Anterior cingulate cortex (tissue), 58 donors: ENCODE measurements at places on chromosomes 1 and 21.

- peak; percentile 57 for DNase-seq
Observed at GRCh38 chr1:116168277-116169032, 57.3 kb downstream of the MAB21L3 start.

- DNase-seq = no peak
Observed at GRCh38 chr21:41500931-41501381, 7.0 kb downstream of the TMPRSS2 start.

DNA sequence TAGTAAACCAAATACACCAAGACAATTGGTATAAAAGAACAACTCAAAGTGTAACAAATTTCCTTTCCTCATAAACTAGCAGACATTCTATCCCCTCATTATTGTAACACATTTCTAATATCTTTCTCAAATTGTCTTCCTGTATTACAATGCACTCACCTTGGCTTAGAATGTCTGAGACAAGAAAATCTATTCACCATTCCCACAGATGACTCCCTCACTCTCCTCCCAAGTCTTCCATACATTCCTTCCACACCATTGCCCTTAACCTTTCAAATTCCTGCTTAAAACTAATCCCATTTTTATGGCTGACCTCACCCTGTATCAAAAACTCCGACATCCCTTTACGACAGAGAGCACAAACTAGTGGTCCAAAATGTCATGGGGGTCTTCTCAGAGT lies 56.0 kb downstream of the LTN1 start:
- no peak for DNase-seq

DNA sequence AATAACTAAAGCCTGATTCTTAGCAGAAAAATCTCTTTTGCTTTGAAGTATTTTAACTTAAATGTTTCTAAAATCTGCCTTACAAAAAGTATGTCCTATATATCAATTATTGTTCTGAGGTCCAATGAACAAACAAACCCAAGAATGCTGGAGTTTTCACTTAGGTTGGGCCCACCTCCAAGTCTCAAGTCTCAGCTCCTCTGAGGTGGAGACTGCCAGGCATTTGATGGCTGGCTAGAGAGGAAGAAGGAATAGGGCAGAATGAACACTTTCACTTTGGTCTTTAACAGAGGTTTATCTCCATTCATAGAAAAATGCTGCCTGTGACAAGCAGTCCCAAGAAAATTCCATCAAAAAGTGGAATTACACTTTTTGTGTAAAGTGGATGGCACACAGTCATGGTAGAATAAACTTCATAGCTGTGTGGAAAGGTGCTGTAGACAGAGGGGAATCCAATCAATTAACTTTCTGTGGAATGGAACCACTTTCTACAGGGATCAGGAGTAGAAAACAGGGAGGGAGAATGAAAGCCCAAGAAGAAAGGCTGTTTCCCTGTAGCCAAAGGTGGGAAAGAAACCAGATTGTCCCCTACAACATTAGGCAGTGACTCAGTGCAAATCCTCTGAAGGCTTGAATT lies 349.4 kb upstream of the RUNX1 start:
- no peak for DNase-seq

- DNase-seq = no peak
Observed at GRCh38 chr1:155241841-155242264, 13.4 kb downstream of the ENTREP3 start.

- no peak for DNase-seq
Observed at GRCh38 chr1:54850069-54850730, 36.8 kb downstream of the DHCR24 start.

- DNase-seq = peak; percentile 48
Observed at GRCh38 chr1:206982216-206982615, 12.0 kb upstream of the FCAMR start.

DNA sequence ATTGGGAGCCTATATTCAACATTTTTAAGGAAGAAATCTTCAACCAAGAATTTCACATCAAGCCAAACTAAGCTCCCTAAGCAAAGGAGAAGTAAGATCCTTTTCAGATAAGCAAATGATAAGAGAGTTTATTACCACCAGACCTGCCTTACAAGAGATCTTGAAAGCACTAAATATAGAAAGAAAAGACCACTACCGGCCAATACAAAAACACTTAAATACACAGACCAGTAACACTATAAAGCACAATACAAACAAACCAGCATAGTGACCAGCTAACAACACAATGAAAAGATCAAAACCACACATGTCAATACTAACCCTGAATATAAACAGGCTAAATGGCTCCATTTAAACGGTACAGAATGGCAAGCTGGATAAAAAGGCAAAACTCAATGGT lies 165.4 kb downstream of the MRPL39 start:
- DNase-seq = no peak

DNA sequence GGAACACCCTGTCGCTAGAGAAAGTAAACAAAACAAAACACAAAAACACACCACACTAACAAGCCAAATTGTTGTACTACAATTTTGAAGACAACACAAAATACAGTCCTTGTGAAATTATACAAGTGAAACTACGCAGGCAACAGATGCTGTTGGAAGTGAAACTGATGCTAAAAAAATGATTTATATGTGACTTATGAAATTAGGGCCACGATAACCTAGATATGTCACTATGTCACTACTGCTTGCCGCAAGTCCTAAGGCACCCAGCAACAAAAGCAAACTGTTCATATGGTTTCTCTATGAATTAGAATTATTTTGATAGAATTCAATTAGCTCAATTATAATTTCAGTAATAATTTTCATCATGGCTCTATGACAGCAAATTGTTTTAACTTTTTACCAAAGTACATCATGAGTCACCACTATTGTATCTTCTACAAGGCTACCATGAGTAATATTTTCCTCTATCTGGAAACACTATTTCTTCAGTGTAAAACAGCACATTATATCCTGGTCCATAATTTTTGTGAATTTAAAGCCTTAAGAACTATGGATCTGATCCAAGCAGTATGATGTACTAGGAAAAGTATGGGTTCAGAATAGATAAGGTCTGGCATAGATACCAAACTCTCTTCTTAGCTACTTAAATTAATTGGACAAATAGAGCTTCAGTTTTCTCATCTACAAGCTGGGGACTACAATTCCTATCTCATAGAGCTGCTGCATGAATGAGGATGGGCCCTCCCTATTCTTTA lies 216.3 kb downstream of the COL11A1 start:
- no peak for DNase-seq

DNA sequence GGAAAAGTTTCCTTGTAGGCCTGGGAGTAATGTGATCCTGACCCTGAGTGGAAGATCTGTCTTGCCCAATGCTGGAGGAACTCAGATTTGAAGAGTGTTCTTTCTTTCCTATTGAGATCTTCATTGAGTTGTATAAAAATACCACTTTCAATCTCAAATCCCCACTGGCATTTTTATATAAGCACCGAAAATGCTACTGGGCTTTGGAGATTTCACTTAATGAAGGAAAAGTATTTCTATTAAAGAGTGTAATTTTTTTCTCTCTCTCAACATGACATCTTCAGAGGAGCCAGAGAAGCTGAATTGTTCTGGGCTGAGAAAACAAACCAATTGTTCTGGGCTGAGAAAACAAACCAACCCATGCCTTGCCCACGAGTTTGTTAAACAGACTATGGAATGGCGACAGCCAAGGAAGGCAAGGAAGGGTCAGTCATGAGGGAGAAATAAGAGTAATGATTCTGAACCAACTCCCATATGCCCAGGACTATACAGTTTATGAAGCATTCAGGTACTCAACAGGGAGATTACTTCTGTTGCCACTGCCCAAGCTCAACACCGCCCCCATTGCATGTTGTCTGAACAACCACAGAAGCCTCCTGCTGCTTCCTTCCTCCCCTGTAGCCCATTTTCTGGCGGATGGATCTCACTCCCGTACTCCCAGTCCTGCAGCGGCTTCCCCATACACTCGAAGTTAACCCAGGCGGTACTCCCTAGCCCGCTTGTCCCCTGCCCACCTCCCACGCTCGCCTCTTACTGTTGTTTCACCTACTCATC lies 103.2 kb downstream of the BEND5 start:
- no peak for DNase-seq

DNA sequence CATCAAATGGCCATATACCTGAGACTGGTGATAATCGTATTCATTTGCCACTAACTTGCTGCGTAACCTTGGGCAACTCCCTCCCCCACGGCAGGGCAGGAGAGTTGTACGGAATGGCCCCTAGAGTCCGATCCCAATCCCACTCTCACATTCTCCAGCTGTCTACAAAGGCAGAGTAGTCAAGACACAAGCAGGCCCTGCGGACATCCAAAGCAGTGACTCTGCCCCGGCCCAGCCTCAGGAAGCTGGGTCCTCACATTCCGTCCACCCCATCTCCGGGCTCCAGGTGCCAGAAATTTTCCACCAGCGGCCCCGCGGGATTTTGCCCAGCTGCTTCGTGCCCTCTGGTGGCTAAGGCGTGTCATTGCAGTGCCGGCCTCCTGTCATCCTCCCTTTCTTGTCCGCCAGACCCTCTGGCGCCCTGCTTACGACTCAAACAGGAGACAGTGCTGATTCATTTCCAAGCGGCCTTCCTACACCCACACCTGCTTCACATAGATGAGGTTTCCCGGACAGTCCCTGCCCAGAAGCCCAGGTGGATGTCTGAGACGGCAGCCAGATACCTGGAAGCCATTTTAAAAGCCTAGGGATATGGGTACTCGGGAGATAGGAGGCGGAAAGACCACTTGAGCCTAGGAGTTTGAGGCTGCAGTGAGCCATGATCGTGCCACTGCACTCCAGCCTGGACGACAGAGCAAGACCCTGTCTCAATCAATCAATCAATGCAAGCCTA lies 2.9 kb upstream of the S100A2 start:
- peak; percentile 74 for DNase-seq

DNA sequence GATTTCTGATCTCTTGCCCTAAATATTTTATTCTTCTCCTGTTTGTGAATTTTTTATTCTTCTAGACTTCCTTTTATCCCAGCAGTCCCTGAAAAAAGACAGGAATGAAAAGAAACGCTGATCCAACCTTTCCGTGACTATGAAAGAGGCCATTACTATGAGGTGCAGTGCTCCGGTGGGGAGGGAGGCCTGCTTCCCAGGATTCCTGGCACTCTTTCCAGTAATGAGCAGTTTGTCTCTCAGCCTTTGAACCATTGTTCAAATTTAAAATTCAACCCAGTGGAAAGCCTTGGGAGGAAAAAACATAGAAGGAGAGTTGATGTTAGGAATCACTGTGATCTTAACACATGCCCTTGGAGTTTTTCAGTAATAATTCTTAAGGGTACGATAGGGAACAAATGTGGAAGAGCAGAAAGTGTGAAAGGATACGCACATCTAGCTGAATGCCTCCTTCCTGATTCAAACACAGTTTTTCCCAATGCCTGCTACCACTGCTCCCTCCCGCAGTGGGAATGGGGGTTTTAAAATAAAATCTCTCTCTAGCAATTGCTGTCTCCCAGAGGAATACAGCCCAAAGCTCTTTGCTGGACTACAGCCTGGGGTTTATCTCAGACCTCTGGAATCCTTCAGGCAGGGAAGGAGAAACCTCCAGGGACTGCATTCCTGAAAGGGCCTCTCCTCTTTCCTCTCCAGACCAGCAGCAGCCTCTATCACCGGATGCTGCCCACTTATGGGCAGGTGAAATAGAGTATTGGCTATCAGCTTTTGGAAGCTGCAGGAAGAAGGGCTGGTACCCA lies 6.1 kb downstream of the IER5 start:
- DNase-seq = no peak

- DNase-seq = no peak
Observed at GRCh38 chr1:39666772-39667171, 5.1 kb downstream of the NT5C1A start.

DNA sequence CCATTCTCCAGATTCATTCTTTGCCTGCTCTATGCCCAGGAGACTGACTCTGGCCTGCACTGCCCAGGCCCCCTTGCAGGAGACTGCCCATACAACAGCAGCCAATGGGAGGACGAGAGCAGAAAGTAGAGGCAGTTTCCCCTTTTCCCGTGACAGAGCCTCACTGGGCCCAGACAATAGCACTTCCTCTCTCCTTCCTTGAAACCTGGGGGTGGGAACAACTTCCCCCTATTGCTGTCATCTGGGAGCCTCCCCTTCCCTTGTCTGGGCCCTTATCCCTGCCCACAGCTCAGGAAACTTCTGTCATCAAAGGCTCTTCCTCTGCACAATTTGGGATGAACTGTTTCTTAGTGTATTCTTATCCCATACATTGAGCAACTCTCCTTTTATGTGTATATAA lies 60.8 kb upstream of the KCNJ15 start:
- no peak for DNase-seq

DNA sequence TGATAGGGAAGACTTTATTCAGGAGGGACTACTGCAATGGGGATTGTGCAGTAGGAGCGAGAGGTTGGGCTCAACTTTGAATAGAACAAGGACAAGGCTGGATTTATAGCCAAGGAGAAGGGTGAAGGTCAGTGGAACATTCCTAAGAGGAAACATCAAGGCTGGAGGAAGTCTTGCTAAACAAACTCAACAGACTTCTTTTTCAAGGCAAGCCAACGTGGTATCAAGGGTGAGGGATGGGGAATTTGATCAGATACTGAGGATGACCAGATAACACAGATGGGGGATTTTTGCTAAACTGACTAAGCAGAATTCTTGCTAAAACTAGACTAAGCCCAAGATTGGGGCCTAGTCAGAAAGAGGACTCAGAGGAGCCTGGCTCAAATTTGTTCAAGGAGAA lies 107.3 kb downstream of the DUSP10 start:
- no peak for DNase-seq

GRCh38 chr1:198679535-198680173 lies 40.8 kb downstream of the PTPRC start:
- DNase-seq = no peak

- no peak for DNase-seq
Observed at GRCh38 chr1:178864326-178864725, 6.6 kb downstream of the ANGPTL1 start.

DNA sequence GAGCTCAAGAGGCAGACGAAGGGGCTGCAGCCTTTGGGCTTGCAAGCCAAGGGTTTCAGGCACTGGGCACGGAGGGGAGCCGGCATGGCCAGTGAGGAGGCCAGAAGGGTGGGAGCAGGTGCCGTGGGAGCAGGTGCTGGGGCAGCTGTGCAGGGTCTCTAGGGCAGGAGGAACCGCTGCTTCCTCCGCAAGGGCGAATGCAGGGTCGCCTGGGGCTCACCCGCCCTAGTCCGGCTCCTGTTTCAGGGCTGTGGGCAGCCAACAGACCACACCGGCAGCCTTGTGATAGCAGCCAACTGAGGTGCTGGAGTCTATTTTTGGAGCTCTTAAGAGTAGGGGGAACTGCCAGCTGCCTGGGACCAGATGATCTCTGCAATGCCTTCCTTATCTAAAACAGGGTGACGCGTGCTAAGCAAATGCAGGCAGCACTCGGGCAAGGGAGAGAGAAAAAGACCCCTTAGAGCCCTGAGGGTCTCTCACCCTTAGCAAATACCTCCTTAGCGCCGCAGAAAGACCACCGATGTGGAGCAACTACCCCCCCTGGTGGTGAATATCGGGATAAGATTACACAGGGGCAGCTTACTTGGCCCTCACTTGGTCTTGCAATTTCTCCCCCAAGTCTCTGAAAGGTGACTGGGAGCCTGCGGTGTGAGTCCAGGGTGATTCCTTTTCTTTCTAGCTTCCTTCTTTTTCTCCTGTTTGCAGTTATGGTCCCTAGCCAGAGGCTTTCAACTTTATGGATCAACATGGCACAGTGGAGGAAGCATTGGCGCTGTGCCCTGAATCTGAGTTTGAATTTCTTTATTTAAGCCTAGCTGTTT lies 20.7 kb upstream of the MAPKAPK2 start:
- DNase-seq = peak; percentile 41
